ENCODE measurements at places on chromosomes 5 and 9. TPM values are rescaled to one million over a fixed set of nuclear protein-coding genes. Genes with fewer than 3 reads are reported as not detected.

CAVIN4 gene
- 2.5 TPM for total RNA-seq

MARVELD2 gene
- total RNA-seq, result 7.1 TPM

MAMDC2 gene
- total RNA-seq, result 0.85 TPM

PCSK1 gene
- total RNA-seq, result 8.7 TPM

DNAJC21 gene
- 49.2 TPM for total RNA-seq

MLANA gene
- total RNA-seq, result not detected

SPIN1 gene
- 56.8 TPM for total RNA-seq

KCNT1 gene
- not detected for total RNA-seq

HTR1A gene
- total RNA-seq, result not detected

PIP5K1B gene
- total RNA-seq, result 0.27 TPM

All from endothelial cell of umbilical vein (primary cell).